Activated naive CD4-positive, alpha-beta T cell treated with anti-CD3 and anti-CD28 coated beads, Interleukin-2, amount 50 U/mL, for 16 hours (primary cell): ENCODE measurements at places on chromosomes 2 and 18.

GRCh38 chr18:24153397-24153796 lies 14.5 kb downstream of the CABYR start:
- DNase-seq, result no peak

GRCh38 chr2:45102141-45102540 lies 92.9 kb upstream of the SIX2 start:
- no peak for DNase-seq

- no peak for DNase-seq
These were observed 116.0 kb downstream of the SETBP1 start for GRCh38 chr18:44796429-44797428.

- DNase-seq, result no peak
These were observed 1.7 kb downstream of the APOB start for GRCh38 chr2:21041943-21042707.

- DNase-seq, result no peak
These were observed 48.6 kb downstream of the DNMT3A start for GRCh38 chr2:25293145-25293544.

DNA sequence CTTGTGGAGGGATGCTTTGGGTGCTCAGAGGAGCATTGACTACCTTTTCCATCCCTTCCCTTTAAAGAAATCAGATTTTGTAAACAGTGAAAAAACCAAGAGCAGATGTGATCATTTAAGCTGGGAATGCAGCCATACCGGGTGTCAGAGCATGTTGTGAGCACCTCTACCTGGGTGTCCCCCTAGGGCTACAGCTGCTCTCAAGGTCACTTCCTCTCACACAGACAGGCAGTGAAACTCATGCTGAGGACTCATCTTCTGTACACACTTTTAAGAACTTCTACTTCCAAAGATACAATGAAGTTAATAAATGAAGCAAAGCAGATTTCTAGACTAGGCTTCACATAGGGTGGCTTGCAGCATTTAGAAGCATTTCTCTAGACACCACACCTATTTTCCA lies 48.4 kb upstream of the FRZB start:
- DNase-seq, result no peak

DNA sequence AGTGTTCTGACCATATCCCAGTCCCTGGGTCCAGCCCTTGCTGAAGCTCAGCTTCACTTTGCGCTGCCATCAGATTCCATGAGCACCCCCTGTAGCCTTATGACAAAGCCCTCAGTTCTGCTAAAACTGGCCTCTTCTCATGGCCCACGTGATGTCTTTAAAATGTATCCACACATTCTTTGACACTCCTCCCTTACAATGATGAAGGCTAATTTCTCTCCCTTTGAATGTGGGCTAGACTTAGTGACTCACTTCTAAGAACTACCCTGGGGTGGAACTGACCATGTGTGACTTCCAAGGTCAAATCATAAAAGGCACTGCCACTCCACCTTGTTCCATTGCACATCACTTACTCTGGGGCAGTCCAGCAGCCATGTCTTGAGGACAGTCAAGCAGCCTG lies 45.4 kb upstream of the GORASP2 start:
- DNase-seq, result no peak

DNA sequence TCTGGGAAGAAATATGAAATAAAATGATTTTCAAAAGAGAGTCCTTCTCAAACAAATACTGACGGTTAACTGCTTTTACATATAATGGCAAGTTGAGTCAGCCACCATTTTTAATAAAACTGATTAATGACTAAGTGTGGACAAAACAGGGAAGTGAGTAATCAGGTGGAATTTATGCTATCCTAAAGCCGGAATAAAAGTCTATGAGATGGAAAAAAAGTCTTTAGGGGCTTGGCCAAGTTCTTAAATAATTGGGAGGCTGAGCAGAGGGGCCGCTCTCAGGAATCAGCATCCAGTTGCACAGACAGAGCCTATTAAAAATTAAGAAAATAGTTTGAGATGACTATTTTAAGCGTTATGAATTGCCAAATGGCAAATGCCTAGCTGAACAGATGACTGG lies 58.6 kb upstream of the AFF3 start:
- DNase-seq, result no peak

DNA sequence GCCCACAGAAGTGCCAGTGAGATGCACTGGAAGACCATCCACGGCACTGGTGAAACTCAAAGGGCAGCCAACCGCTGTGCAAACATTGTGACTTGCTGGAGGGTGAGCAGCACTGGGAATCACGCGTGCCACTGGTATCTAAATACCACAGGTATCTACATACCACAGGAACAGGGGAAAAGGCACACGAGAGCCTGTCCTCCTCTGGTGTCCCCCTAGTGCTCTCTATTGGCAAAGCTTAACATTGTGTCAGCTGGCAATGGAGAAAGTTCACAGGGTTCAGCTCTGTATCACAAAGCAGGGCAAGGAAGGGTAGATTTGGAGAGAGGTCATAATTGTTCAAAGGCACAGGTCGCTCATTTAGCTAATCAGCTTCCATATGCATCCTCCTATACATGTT lies 12.6 kb upstream of the SEC11C start:
- DNase-seq, result no peak

- no peak for DNase-seq
These were observed 117.2 kb downstream of the SLC4A3 start for GRCh38 chr2:219744600-219744999.

GRCh38 chr2:132496555-132496954 lies 80.0 kb downstream of the GPR39 start:
- DNase-seq, result no peak

- no peak for DNase-seq
These were observed 332.2 kb downstream of the SOCS6 start for GRCh38 chr18:70620837-70621612.

- DNase-seq, result no peak
These were observed 859.0 kb upstream of the LRRTM1 start for GRCh38 chr2:81163583-81163982.

- DNase-seq, result no peak
These were observed 79.1 kb downstream of the TGIF1 start for GRCh38 chr18:3529077-3529476.

DNA sequence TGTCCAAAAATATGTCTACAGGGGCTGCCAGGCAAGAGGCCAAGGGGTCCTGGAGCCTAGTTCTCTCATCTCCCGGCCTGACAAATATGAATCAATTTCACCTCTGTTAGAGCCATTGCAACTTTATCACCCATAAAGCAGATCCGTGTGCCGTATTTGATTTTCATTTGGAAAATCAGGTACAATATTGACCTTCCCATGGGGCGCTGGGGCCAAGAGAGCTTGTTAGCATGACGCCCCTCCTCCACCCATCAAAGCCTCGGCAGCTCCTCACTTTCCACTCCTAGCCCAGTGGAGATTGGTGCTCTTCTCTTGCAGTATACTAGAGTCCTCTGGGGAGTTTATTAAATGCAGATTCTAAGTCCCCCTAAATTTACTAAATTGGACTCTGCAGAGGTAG lies 96.8 kb downstream of the CAPN13 start:
- no peak for DNase-seq

DNA sequence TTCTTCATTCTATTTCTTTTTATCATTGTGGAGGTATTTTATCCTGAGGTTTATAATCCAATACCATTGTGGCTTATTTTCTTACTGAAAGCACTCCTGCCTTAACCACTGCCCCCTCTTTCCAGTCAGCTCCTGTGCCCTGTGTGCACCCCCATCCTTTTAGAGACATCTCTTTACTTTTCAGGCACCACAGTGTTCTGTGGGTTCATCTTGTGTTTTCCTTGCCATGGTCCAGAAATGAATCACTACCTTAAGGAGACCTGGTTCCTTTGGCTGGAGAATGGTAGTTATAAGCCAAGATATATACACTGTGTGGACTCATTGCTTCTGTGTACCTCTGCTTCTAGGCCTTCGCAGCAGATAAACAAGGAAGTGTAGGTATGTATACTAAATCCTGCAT lies 278.3 kb downstream of the PTGR3 start:
- no peak for DNase-seq

GRCh38 chr2:200345975-200346374 lies 39.5 kb downstream of the SPATS2L start:
- DNase-seq, result no peak

DNA sequence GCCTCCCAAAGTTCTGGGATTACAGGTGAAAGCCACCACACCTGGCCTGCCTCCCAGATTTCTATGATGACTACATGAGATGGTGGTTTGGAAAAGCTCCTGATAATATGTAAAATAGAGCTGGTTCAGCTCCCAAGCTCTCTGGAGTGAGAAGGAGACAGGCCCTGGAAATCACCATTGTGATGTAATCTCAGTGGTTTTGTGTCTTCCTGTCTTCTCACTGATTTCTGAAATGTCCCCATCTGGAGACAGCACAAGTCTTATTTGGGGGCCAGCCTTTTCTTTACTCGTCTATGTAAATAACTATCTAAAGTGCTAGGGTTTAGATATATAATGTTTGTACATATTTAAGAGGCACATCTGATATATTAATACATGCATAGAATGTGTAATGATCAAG lies 64.0 kb downstream of the CCNT2 start:
- no peak for DNase-seq

GRCh38 chr2:166932032-166932431 lies 43.8 kb downstream of the XIRP2 start:
- no peak for DNase-seq

GRCh38 chr2:142822190-142822589 lies 55.3 kb upstream of the KYNU start:
- DNase-seq, result no peak

DNA sequence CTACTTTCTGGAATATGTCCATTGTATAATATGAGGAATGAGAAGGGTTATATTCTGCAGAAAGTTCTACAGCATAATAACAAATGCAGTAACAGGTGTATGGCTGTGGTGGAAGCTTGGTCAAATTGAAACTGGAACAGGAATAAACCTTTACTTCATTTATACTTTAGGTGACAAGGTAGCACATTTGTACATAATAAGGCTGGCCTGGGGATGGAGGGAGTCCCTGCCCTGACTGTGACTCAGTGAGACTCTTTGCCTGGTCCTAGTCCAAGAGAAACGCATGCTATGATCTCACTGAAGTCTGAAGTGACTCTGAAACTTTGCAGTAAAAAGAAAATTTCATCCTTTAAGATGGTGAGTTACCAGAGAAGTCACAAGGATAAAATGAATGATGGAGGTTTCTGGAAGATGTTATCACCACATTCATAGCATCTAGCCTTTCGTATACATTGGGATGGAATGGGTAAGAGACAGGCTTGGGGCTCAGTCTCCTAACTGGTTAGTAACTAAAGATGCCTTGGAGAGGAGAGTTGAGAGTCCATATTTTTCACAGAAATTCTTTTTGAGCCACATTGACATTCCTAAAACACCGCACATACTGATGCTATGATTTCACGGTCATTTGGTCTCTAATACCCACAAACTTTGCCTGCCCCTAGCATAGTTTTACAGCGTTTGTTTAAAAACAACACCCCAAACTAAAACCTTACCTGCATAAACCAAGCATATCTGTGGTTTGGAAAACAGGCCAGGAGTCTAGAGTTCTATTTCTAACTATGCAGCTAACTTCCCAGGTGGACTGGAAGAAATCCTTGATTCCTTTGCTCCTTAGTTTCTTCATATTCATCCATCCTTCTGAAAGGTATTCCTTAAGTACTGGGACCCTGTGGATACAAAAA lies 42.4 kb upstream of the NABP1 start:
- DNase-seq, result no peak

DNA sequence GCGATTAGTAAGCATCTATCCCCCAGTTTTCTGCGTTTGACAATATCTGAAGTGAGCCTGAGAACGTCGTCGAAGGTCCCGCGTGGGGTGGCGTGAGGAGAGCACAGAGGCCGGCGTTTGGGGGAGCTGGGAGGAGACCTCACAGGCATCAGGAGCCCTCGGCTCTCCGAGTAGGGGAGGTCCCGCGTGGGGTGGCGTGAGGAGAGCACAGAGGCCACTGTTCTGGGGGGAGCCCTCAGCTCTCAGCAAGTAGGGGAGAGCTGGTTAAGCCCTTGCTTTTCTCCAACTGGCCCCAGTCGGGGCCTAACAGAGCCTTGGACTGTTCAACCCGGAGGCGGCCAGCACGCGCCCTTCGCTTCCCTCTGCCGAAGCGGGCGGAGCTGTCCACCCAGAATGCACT lies 134.3 kb downstream of the NFATC1 start:
- DNase-seq, result no peak

DNA sequence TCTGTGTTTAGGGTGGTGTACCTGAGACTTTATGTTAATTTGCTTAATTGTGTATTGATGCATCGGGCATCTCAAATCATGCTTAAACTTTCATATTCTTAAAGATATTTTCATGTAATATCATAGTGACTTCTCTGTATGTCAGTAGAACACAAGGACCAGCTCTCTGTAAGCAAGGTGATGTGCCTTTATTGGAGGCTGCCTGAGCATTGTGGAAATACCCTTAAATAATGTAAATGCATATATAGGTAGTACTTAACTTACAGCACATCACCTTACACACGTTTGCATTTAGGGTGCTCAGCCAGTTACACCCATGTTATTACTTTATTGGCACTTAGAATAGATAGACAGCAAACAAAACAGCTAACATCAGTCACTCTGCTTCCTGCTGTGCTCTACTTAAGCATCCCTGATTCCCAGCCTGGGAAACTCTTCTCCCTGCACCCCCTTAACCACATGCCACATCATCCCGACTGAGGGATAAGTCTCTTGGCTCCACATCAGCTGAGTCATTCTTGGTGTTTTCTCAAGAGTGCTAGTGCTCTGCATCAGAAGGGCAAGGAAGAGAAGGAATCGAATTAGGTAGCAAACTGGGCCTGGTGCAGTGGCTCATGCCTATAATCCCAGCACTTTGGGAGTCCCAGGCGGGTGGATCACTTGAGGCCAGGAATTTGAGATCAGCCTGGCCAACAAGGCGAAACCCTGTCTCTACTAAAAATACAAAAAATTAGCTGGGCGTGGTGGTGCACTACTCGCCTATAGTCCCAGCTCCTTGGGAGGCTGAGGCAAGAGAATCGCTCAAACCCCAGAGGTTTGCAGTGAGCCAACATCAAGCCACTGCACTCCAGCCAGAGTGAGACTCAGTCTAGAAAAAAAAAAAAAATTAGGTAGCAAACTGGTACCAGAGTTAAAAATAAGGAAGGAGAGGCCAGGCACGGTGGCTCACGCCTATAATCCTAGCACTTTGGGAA lies 108.7 kb downstream of the MAP3K20 start:
- DNase-seq, result no peak

DNA sequence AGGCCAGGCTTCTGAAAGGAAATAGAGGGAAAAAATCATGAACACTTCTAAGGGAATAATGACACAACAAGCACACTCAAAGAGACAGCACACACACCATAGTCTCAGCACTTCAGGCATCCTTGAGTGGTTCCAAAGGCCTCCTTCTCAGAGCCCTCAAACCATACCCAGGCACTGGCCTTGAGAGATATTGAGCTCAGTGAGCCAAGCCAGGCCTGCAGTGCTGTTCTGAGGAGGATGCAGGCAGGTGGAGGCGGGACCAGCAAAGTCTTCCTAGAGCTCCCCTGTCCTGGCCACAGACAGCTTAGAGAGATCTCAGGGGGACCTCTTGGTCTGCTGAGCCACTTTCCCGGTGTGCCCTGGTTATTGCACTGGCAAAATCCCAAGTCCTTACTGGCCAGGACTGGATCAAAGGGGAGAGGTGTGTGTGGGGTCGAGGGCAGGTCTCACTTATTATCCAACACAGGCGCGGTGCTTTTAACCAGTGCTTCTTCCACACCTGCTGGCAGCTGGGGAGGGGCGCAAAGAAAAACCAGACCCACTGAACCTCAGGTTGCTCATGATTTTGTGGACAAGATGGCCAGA lies 86.8 kb upstream of the HAAO start:
- no peak for DNase-seq
